ENCODE measurements at places on chromosomes 5 and 9.
A peak's percentile ranks its signal among the peaks of the same experiment; 100 is the strongest.

- DNase-seq: no peak
Observed at GRCh38 chr9:79555474-79556089, 16.2 kb upstream of the TLE4 start.

DNA sequence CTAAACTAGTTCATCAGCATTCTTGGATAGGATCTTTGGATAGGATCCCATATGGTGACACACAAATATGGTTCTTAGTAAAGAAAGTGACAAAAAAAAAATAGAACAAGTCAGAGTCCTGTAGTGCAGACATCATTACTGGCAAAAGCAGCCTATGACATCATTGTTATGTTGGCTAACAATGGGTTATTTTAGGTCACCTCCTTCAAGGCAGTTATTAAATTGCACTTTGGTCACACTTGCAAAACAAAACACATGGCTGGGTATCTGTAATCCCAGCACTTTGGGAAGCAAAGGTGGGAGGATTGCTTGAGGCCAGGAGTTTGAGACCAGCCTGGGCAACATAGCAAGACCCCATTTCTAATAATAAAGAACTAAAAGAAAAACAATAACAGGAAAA, 185.9 kb downstream of the KIAA0825 start:
- no peak for DNase-seq

GRCh38 chr9:135714242-135715055, 12.5 kb downstream of the KCNT1 start:
- DNase-seq: no peak

DNA sequence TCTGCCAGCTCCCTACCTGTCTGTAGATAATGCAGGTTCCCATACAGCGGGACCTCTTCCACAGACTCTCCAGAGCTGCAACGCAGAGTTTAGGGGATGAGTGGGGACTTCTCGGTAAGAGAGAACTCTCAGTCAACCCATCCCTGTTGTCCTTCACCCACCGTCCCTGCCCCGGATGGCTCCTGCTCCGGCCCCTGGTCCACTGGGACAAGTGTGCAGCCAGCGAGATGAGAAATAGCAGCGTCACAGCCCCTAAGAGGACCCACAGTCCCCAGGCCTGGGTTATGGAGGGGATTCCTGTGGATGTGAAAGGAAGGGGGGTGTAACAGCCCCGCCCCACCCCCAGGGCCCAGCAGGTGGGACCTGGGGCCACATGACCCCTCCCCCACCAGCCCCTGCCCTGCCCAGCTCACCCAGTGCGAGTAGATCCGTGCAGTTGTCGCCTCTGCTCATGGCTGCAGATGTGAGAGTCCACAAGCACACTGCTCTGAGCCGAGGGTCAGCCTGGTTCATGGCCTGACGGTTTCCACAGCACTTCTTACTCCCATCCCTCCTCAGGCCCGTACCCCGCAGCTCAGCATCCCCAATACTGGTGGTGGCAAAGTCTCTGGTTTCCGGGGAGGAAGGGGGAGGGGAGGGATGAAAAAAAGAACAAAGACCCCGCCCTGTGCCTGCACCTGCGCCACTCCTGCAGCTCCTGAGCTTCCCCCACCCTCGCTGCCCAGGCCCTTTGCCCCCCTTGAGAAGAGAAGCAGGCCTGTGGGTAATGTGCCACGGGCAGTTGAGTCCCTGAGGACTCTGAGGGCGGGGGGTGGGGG, at the start of gene SIT1:
Gene SIT1 (minus strand): TSS at position 591 of the 818 bp plus-strand sequence. CDS start 78 bp downstream, at position 513.
- DNase-seq: no peak

DNA sequence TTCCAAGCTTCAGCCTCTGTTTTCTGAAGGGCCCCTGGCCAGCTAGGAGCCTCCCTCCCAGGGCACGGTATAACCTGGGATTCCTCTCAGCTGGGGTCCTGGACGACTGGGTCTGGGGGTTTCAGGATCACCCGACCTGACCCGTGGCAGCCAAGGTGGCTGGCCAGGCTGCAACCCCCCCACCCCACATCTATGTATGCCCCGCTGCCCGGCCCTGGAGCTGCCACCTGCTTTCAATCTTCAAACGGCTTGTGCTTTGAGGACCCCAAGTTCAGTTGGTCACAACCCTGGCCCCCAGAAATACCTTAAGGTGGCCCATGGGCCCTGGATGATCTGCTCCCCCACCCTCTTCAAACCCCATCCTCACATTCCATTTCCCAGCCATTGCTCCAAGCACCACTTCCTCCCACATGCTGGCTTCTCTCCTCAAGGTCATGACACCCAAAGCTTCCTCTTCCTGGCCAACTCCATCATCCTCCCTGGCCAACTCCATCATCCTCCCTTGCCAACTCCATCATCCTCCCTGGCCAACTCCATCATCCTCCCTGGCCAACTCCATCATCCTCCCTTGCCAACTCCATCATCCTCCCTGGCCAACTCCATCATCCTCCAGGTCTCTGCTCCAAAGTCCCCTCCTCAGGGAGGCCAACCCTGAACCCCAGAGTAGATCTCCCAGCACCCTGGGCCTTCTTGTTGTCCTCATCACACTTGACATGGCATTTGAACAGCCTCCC, 17.2 kb upstream of the TTLL11 start:
- DNase-seq: no peak

- no peak for DNase-seq
Observed at GRCh38 chr9:76658510-76659231, 105.6 kb upstream of the PCA3 start.

- no peak for DNase-seq
Observed at GRCh38 chr5:167964529-167964928, 326.9 kb upstream of the WWC1 start.

DNA sequence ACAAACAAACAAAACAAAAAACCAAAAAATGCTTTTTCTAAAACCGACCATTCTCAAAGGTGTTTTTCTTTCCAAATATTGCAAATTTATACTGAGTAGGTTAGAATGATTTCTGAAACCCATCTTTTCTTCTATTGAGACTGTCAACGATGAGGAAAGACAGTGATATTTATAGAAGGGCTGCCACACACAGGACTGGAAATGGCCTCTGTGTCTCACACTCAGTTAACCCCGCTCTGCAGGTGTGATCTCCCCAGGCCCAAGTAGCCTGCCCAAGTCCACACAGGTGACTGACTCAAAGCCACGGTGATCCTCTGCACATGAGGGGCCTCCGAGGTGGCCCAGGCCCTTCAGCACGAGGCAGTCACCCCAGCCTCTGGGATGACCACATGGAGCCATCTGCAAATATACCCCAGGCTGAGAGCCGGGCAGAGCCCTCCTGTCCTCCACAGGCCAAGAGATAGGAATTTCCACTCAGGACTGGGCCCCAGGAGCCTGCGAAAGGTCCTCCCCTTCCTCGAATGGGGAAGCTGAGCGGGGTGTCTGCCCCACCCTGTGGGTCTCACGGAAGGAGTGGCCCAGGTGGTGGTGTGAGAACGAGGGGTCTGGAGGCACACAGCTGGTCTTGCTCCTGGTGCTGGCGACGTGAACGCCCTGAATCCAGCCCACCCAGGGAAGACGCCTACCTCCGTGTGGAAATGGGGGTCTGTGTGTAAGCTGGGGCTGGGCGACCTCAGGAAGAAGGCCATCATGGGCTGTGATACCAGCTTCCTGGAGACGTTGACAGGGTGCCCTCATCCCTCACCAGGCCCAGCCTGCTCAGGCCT, 53.0 kb upstream of the PHYKPL start:
- no peak for DNase-seq

GRCh38 chr5:98563885-98564653, 209.4 kb upstream of the RGMB start:
- no peak for DNase-seq

- DNase-seq: no peak
Observed at GRCh38 chr9:137365056-137365455, 57.9 kb downstream of the EXD3 start.

- DNase-seq: no peak
Observed at GRCh38 chr9:93464395-93464794, 11.0 kb upstream of the FAM120AOS start.

DNA sequence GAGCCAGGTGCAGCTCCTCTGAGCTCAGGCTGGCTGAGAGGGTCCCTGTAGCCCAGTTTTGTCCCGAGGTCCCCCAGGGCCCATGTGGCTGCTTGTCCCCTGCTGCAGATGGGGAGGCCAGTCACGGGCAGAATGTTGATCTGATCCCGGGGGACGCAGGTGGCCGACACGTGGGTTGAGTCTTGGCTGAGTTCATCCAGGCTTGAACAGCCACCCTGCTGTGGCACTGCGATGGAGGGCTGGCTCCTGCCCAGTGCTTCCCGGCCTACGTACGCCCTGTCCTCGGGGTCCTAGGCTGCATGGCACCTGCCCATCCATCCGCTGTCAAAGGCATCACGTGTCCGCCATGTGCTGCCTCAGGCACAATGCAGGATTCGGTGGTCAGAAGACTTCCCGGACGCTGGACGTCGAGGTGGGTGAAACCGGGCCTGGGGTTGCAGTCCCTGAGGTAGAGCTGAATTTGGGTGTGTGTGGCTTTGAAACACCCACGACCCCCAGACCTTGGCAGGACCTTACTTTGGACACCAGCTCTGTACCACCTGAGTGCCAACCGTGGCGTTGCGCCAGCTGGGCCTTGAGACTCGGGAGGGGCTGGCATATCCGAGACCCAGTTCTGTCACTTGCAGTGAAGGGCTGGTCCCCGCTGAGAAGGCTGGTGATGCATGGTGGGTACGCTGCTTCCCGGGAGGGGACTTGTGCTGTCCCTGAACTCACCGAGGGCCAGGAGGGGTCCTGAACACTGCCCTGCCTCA, 22.3 kb downstream of the RXRA start:
- DNase-seq: peak; percentile 49

DNA sequence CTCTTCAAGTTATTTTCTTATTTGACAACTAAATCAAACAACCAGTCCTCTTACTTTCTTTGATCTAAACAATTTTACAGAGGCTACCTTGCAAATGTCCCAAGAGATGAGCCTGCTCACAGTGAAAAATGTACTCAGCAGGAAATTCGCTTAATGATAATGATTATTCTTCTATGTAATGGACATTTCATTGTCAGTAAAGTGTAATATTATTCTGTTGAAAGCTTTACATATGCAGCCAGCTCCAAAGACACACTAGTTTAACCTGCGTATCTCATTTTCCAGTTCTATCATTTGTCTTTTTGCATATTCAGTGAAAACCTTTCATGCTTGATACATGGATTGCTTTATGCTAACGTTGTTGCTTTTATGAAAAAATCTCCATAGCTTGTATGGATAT, 758.7 kb upstream of the ZNF608 start:
- DNase-seq: no peak

DNA sequence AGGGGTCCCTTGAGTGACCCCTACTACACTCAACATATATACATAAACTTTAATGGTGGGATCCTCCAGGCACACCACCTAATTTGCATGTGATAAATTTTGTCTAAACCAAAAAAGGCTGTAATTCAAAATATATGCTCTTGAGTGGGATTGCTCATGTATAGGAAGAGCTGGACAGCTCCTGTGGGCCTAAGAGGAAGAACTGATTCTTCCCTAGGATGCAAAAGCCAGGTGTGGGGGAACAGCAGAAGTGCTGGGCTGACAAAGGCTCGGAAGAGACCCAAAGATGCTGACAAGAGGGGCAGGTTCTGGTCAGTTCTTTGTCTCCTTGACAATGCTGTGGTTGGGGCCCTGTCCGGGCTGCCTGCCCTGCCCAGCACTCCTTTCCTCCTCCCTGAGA, 43.9 kb downstream of the PCDH1 start:
- no peak for DNase-seq

- DNase-seq: no peak
Observed at GRCh38 chr9:72467766-72468738, 53.4 kb upstream of the TMC1 start.

- no peak for DNase-seq
Observed at GRCh38 chr5:152551061-152551460, 146.0 kb upstream of the NMUR2 start.

- DNase-seq: no peak
Observed at GRCh38 chr5:17275289-17276158, 58.1 kb downstream of the BASP1 start.

- DNase-seq: no peak
Observed at GRCh38 chr9:100724886-100725285, 147.0 kb downstream of the CAVIN4 start.

Measured in anterior cingulate cortex (tissue), 58 donors.